ENCODE measurements at places on chromosomes 11 and 22.

DNA sequence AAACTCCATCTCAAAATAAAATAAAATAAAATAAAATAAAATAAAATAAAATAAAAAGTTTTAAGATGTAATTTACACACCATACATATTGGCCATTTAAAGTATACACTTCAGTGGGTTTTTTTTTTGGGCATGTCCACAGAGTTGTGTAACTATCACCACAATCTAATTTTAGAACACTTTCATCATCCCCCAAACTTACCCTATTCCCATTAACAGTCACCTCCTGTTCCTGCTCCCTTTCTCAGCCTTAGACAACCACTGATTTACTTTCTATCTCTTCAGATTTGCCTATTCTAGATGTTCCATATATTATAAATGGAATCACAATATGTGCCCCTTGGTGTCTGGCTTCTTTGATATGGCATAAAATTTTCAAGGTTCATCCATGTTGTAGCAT is 4.6 kb upstream of the ACER3 start:
- DNase-seq, result no peak

- DNase-seq, result no peak
These were observed 63.4 kb downstream of the RCN1 start for GRCh38 chr11:32154275-32154674.

- no peak for DNase-seq
These were observed 56.8 kb upstream of the GRIA4 start for GRCh38 chr11:105553025-105553424.

GRCh38 chr22:46695346-46696228 is 42.5 kb downstream of the CERK start:
- no peak for DNase-seq

- no peak for DNase-seq
These were observed 4.4 kb upstream of the DDX17 start for GRCh38 chr22:38510416-38510970.

DNA sequence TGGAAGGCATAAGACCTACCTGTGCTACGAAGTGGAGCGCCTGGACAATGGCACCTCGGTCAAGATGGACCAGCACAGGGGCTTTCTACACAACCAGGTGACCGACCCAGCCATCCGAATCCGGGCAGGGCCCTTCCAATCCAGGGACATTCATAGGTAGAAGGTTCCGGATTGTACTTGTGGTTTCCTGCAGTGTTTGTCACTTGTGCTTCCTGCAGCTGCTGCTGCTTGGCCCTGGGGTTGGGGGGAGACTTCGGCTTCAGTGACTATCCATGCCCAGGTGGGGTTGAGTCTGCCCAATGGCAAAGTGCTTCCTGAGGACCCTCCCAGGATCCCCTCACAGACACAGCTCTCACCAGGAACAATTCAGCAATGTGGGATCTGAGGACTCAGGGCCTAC is 2.2 kb downstream of the APOBEC3A start:
- DNase-seq, result no peak
